ENCODE measurements at places on chromosomes 6 and 20.

DNA sequence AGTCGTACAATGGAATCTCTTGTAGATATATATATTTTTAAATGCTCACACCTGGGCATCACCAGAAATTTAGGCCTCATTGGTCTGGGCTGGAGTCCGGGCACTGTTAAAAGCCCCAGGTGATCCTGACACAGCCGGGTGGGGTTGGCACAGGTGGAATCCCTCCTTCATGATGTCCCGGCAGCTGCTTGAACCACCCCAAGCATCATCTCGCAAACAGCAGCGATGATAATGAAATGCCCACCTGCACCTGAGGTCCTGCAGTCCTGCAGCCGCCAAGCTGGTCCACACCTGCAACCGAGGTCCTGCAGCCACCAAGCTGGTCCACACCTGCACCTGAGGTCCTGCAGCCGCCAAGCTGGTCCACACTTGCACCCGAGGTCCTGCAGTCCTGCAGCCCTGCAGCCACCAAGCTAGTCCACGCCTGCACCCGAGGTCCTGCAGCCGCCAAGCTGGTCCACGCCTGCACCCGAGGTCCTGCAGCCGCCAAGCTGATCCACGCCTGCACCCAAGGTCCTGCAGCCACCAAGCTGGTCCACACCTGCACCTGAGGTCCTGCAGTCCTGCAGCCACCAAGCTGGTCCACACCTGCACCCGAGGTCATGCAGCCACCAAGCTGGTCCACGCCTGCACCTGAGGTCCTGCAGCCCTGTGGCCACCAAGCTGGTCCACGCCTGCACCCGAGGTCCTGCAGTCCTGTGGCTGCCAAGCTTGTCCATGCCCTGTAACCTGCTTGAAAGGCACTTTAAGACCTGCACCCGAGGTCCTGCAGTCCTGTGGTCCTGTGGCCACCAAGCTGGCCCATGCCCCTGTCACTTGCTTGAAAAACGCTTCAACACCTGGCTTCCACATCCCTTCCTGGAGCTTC, 261.2 kb downstream of the DLL1 start:
- DNase-seq, result no peak

DNA sequence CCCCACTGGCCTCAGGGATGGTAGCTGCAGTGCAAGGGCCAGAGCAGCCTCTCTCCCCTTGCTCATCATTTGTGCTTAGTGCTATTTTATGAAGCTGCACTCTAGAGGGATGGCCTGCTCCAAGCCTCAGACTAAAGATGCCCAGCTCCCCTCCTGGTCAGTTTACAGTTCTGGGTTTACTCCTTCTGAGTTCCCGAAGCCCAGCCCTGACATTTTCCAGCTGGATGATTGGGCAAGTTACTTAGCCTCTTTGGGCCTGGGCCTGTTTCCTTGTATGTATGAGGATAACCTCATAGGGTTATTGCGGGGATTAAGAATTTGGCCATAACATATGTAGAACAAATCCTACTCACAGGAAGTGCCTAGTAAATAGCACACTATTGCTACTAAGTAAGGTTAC, 31.8 kb upstream of the EMILIN3 start:
- DNase-seq, result no peak

- DNase-seq, result no peak
These were observed 106.4 kb downstream of the CD109 start for GRCh38 chr6:73802366-73802765.

DNA sequence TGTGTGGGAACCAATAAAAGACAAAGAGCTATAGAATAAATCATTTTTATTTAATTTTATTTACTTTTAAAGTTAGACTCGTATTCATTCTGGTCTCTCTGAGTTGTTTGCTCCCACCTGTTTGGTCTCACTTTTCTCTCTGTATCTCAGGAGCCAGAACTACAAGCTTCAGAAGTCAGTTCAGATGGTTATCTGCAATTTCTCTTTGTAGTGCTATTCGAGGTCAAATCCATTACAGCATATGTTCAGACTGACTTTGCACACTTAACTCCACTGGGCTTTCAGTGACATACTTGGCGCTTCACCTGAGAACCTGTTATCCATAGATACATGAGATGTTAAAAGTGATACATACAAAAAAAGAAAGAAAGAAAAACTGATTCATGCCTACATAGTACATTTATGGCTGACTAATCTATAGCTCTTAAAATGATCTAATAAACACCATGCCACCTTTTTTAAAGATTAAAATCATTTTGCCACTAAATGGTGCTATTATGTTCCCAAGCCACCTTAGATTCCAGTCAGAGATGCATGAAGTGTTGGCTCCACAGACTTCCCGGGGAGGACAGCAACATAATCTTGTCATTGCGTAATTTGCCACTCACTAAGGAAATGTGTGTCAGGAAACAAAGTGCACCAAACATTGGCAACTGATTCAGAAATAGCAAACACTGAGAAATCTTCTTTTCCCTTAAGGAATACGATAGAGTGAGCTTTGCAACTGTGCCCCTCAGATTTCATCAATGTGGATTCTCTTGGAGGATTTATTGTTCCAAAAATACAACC, 396.7 kb downstream of the HACE1 start:
- DNase-seq, result no peak

DNA sequence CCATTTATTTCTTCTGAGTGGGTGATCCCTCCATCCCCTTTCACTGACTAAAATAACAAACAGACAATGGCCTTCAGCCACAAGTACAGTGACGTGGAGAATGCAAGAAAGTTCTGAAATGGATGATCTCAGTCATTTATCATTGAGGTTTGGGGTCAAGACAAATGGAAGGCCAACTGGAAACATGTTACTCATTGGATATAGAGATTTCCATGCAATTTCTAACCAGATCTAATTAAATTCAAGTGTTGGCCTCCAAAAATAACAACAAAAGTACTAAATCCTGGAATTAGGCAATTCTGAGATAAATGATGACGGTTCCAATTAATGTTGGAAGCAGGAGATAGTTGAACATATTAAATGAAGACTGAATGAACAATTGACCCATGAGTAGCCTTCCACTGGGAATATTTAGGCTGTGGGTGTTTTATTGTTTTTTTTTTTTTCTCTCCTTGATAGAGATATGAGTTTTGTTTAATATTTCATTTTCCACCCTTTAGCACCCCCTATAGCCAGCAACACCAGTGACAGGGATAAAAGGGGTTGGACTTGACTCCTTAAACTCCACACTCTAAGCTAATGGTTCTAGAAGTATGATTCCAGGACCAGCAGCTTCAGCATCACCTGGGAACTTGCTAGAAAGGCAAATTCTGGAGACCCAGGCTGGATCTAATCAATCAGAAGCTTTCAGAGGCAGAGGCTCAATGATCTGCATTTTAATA, 112.8 kb downstream of the BCAS1 start:
- no peak for DNase-seq

DNA sequence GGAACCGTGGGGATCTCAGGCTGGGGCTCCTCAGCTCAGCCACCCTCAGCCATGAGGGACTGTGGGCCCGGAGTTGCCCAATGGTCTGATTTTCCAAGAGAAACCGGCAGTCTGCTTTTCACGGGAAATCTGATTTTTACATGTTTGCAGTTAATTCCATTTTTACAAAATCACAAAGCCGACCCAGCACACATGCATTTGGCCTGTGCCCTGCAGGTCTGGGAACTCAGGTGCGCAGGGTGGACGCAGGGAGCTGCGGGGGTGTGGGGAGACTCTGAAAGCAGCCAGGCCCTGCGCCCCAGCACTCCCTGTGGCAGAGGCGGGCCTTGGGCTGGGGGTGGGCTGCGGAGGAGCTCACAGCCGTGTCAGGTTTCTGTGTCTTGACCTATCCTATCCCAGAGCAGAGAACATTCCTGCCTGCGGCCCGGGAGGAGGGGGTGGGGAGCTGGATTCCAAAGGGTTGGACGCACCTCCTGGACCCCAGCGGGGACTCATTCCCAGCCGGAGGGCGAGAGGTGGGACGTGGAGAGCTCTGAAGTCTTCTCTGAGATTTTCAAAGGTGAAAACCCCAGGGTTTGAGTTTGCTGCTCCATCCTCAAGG, 60.6 kb downstream of the ADNP start:
- no peak for DNase-seq

GRCh38 chr6:30735668-30736314, 6.7 kb downstream of the FLOT1 start:
- DNase-seq, result no peak

GRCh38 chr20:32962053-32962452, 42.2 kb downstream of the SUN5 start:
- DNase-seq, result no peak

GRCh38 chr20:22403022-22403631, 181.2 kb downstream of the FOXA2 start:
- no peak for DNase-seq

DNA sequence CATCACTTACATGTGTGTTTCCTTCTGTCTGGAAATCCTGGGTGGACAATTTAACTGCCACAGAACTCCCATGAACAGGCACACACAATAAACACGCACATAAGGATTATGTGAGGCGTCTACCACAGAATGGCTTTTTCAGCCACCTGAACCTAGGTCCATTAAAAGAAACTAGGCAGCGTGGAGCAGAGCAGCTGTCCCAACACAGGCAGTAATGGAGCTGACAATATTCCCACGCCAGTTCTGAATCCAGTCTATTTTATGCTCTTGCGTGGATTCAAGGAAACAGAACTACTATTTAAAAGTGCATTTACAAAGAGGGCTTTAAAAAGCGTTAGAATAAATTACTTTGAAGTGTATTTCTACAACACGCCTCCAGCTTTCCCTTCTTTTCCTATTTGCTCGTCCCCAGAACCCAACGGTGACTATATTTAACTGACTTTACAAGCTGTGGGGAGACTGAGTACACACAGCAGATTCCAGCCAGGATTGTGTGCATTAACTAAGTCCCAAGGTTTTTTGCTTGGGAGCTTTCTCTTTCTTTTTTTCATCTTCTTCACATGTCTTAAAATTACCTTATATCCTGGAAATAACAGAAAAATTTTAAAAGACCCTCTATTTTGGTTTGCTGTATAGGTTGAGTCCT, 95.9 kb downstream of the GMDS start:
- no peak for DNase-seq

GRCh38 chr6:100461917-100462705, 2.6 kb downstream of the SIM1 start:
- DNase-seq, result no peak

GRCh38 chr6:98949589-98949988, 1.8 kb upstream of the FBXL4 start:
- DNase-seq, result no peak

DNA sequence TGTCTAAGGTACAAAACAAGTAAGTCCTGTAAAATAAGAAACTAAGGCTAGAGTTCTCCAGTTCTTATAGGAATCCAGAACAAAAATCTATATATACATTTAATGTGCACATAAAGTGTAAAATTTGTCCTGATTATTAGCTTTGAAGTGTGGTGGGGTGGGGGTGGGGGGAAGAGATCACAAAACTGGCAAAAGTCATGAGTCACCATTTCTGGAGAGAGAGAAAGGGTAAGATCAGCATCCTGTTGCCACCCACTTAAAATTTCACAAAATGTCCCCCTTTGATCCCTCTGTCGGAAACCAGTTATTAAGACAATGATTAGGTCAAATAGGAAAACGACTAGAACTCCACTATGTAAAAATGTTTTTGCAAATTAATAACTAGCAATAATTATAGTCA, 482.0 kb upstream of the POU3F2 start:
- no peak for DNase-seq

DNA sequence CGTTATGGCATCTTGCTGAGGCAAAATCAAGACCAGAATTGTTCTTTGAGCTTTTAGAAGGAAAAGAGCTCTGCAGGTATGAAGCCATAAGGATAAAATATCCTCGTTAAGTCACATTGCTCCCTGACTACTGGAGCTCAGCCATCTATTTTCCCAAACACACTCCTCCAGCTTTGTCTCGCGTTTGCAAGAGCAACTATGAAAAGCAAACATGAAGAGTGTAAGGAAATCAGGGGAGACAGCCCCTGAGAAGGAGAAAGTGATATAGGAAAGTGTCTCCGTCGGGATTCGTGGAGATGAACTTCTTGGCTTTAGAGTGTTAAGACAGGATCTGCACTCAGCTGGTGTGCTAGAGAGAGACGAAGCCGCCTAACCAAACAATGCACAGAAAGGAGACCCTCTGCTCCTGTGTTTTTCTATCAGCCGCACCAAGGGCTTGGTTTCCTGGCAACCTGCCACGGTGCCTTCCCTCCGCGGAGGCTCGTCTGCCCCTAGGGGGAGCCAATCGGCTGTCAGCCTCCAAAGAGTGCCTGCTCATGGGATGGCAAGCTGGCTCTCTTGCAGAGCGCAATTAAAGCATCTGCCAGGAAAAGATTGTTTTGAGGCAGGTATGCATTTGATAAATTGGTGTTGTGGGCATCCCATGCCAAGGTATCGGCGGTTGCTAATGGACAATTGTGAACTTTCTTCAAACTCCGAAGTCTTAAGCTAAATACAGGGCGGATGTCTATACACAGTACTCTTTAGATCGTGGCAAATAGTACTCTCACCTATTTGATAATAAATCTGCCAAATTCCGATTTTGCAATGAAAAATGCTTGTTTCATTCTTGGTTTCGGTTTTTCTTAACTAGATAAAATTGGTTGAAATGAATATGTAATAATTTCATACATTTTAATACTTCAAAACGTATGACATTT, 603.2 kb downstream of the RNF144B start:
- no peak for DNase-seq

DNA sequence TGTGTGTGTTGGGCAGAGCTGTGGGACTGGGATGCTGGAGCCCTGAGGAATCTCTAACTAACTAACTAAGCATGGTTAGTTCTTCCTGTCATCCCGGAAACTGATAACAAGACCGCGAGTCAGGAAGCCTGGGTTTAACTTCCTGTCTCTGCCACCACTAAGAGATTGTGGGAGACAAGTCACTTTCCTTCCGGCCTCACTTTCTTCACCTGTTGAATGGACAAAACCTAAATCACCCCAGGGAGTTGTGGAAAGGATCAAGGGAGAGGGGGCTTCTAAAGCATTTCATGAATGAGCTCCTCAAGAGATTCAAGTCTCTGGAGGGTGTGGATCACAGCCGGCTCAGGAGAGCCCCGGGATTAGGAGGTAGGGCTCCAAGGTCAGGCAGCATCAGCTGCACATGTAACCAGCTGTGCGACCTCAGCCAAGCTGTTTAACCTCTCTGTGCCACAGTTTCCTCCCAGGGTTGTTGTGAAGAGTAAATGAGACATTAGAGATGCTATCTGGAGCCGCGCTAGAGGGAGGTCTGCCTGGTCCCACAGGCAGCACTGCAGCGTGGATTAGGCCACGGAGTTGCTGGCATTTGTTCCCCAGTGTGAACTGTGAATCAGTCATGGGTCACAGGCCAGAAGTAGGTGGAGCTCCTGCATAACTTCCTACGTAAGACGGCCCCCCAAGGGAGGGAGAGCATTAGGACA, 105.1 kb downstream of the TOX2 start:
- DNase-seq, result no peak
